Muscle of leg (tissue), 16 donors: ENCODE measurements at places on chromosomes 5 and 9. TPM values are rescaled to one million over a fixed set of nuclear protein-coding genes. Genes with fewer than 3 reads are reported as not detected.

GRCh38 chr9:134735441-134736175 lies 94.0 kb downstream of the COL5A1 start:
- DNase-seq = peak; percentile 91

DNA sequence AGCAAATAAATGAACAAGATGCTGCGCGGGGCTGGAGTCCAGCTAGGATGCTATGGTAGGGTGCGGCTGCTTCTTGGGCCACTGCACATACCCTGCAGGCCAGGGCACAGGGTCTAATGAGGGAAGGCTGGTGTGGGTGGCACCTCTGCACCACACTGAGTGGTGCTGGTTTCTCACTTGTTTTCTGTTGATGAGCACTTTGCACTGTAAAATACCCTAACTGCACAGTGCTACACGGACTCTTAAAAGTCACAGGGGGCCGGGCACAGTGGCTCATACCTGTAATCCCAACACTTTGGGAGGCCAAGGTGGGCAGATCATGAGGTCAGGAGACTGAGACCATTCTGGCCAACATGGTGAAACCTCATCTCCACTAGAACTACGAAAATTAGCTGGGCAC lies 52.7 kb upstream of the DMRT1 start:
- no peak for DNase-seq

DNA sequence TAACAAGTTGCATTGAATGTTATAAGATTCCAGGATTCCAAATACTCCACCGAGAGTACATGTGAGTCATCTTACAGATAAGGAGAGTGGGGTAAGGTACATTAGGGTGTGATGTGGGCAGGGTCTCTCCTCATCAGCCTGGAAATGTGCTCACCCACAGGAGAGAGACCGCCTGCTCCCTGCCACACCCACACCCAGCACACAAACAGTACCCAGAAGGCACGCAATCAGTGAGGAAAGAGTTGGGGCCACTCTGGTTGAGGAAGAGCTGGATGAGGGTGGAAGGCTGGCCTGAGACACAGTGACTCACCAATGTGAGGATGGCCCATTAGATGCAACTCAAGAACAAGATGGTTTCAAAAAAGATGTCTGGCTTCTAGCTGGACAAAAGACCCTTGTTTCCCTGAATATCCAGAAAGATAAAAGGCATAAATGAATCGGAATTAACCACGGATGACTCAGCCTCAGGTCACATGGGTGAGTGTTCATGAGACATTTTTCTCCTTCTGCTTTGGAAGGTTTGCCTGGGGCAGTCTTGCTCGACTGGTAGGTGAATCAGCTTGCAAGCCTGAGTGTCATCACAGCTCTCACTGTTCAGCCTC lies 51.1 kb upstream of the LHFPL2 start:
- DNase-seq = no peak

DNA sequence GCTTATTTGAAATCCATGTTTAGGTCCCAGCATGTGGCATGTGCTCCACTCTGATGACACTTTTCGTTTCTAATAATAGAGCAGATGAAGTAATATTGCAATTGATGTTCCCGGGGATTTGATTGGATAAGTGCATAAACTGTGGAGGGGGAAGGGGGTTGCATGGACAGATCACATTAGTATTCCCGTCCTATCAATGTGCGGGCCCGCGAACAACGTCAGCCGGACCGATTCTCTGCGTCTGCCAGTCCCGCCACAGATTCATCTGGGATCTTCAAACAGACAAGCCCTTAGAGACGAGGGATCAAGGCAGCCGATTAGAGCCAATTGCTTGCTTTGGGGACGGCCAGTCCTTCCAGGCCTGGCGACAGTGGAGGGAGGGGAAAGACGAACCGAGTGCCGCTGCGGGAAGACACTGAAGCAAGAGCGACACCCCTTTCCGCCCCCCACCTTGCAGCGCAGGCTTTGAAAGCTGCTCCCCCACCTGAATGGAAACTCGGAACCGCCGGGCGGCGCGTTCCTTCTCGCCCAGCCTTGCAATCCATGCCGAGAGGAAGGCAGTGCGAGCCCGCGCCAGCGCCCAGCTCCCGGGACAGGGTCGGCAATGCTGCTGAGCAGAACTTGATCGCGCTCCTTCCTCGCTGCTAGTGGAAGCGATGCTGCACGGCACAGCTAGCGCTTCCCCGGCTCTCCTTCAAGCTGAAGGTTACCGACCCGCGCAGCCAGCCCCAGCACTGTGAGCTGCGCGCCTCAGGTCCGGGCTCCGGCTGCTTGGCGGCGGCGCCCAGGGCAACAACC lies at the start of gene RGS7BP:
Gene RGS7BP (plus strand): TSS at position 247 of the 798 bp plus-strand sequence. CDS start 610 bp downstream, outside the sequence.
- DNase-seq = peak; percentile 56

DNA sequence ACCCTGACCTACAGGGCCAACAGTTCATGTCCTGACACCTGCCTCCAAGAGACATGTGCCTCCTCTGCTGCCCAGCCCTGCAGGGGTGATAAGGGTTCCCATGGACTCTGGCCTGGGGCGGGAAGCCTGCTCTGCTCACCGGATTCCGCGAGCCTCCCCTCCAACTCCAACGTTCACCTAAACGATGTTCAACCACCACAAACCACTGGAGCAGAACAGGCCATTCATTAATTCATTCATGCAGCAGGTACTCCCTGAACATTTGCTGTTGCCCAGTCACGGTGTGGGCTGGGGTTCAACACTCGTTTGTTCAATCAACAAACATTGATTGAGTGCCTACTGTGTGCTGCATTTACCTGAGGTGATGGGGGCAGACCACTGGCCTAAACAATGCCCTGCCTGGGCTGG lies 3.3 kb upstream of the UAP1L1 start:
- DNase-seq = no peak

DNA sequence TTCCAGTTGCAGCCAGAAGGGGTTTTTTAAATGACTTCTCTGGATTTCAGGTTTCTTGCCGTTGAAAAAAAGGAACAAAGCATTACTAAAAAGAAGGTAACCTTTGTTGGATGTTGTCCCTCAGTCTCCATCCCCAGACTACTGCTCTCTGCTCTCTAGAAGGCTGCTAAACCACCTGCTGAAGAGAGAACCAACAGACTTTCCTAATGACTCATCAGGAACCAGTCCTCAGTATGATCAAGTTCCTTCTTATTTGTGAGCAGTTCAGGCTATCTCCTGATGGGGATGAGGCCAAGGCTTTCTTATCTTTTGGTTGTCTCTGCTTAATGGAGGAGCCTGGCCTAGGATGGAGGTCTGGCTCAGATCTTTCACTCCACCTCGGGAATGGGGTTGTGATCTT lies 4.1 kb downstream of the KIF4B start:
- DNase-seq = no peak

- no peak for DNase-seq
These were observed 946.0 kb downstream of the NR2F1-AS1 start for GRCh38 chr5:92635001-92635461.

DNA sequence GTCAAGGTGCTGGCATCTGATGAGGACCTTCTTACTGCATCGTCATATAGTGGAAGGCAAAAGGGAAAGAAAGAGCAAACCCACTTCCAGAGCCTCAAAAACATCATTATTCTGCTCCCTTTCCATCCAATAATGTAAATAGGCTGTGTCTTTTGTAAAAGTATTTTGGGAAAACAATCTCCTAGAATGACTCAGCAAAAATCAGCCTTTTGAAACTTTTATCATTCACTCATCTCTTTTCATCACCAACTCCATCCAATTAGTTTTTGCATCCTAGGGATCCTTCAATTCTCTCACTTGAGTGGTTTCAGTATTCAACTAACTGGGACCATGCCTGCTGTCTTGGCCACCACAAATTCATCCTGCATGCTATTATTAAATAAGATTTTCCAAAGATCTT lies 39.8 kb upstream of the TLR4 start:
- no peak for DNase-seq

DNA sequence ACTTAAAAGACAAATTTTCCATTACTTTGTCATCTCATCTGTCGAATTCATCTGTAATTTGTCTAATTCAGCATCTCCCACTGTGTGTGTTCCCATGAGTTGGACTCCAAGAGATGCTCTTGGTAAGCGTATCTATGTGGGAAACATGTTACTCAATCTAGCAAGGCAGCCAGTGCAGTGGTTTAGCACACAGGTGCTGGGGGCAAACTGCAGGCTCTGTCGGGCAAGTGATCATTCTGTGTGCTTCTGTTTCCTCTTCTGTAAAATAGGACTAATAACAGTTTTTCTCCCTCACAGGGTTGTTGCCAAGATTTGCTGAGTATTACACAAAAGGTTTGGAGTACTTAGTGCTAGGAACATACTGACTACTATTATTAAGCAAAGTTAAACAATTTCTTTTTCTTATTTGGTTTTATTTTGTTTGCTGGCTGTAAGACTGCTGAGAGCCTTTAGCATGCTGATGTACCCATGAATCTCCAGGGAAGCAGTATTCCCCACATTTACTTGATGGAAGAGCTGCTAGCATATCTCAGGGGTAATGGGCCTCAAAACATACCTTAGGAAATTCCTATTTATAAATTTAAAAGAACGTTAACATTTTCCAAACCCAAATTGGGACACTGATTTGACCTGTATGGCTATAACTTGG lies 709 bp upstream of the GAPT start:
- peak; percentile 13 for DNase-seq

DNA sequence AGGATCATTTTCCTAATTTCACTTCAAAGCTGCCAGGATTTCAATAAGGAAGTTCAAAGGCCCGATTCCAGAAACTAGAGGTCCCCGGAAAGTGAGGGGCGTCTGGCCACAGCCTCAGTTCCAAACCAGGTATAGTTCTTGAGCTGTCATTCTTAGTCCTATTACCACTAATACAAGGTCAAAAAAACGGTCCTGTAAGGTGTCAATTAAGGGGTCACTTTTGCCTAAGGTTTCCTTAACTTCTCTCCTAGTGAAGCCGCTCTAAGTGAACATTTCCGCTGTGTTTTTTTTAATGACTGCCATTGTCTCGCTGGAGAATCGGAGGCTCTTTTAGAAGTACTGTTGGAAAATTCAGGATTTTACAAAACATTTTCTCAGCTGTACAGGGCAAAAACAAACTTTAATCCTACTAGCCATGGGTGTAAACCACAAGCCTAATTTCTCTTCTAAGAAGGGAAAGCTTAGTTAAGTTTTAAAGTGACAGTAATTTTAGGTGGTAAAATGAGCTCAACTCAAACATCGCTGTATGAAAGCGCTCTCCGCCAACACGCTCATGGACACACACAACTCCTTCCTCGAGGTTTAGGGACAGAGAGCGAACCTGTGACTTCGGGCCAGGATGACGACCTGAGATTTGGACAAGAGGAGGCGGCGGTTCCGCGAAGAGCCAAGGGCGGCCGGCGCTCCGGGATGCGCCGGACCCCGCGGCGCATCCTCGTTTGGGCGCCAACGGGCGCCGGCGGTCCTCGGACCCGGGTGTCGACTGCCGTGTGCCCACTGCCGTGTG lies 76.7 kb upstream of the IFNE start:
- DNase-seq = no peak

GRCh38 chr9:115264313-115264712 lies 146.4 kb upstream of the TNC start:
- no peak for DNase-seq

DNA sequence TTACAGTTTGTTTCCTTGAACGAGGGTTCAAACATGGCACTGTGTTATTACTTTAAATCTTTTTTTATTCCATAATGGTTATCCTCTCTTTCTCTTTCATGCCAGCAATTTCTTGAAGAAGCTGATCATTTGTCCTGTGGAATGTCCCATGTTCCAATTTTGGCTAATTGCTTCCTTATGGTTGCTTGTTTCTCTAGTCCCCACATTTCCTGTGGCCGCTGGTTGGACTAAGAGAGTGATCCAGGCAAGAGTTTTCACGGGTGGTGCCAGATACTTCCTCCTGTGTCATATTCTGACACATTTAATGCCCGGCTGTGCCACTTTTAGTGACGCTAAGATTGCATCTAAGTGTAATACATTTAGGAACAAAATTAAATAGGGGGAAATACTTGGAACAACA lies 83.8 kb upstream of the FAM169A start:
- peak; percentile 11 for DNase-seq

GRCh38 chr9:37295796-37296195 lies 126.7 kb upstream of the GRHPR start:
- no peak for DNase-seq

DNA sequence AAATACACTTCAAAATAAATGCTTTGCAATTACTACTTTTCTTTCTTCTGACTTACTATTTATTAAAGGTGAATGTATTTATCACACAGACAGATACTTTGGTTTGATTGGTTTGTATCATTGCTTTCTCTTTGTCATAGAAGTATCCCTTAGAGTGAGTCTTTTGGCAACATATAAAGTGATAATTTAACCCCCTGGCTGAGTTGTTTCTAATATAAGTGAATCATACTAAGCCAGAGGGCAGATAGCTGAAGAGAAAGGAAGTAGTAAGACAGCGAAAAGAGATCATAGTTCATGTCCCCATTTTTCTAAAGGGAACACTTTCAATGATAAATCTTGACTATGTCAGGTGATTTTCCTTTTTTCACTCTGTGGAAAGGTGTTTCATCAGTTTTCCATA lies 38.6 kb downstream of the CAMK4 start:
- DNase-seq = no peak

GRCh38 chr9:84357275-84357674 lies 16.7 kb upstream of the SLC28A3 start:
- no peak for DNase-seq

DNA sequence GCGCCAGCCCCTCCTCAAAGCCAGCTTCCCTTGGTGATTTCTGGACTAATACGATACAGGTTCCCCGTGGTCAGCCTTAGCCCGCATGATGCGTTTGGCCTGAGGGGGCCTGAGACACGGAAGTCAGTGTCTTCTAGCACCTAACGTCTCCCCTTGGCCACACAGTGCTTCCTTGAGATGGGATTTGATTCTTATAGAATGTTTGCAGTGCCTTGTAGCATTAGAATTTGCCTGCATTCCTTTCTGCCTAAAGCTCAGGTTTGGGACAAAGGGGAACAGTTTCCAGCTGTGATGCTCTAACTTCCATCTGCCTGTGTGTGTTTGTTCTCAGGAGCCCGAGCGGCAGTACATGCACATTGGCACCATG lies 34.4 kb downstream of the CFAP90 start:
- DNase-seq = no peak

GRCh38 chr9:108772301-108772894 lies 83.4 kb downstream of the ACTL7B start:
- peak; percentile 64 for DNase-seq

DNA sequence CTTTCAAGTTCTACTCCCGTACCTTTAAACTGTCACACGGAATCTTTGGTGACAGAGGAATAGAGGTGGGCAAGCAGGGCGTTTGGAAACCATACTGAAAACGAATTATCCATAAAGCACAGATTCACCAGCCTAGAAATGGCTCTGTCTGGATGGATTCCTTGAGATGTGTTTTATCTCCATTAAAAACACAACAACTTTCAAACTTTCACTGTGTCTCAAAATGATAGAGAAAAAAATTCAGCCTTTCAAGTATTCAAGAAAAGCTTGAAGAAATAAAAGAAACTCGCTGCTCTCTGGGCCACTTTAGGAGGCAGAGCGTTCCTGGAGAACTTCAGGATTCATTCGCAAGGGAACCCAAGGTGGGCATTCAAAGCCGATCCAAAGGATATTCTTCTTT lies 589 bp upstream of the THBS4 start:
- no peak for DNase-seq

GRCh38 chr5:123508441-123508840 lies 3.5 kb upstream of the CSNK1G3 start:
- no peak for DNase-seq

DAB2IP gene
- total RNA-seq = 26.3 TPM

CDK9 gene
- total RNA-seq = 28.4 TPM

PTPRD gene
- 67.2 TPM for total RNA-seq

DPP7 gene
- total RNA-seq = 29.7 TPM

PCDH12 gene
- 19.8 TPM for total RNA-seq

PAM gene
- total RNA-seq = 118 TPM

CRHBP gene
- 1.2 TPM for total RNA-seq

WDR38 gene
- 0.04 TPM for total RNA-seq

CSNK1G3 gene
- 46.5 TPM for total RNA-seq

STK32A gene
- 0.66 TPM for total RNA-seq

PCDHA7 gene
- 0.13 TPM for total RNA-seq
